ENCODE measurements at places on chromosomes 4 and X.

- no peak for DNase-seq
Measured at GRCh38 chrX:54633641-54634040, 103.6 kb downstream of the GNL3L start.

DNA sequence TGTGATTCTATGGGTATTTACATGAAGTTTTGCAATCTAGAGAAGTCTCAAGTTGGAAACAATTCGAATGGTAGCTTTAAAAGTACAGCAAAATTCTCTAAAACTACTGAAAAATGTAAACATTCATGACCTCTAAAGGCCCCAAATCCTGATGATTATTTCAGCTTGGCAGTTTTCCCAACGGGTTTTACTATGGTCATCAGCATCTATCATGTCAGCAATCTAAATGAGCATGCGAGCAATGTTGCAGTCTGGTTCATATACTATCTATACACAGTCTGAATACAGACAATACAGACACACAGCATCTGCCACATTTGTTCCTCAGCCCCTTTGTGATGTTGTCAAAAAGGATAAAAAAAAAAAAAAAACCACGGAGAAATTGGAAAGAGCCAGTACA is 790.3 kb upstream of the HTR2C start:
- DNase-seq = no peak

DNA sequence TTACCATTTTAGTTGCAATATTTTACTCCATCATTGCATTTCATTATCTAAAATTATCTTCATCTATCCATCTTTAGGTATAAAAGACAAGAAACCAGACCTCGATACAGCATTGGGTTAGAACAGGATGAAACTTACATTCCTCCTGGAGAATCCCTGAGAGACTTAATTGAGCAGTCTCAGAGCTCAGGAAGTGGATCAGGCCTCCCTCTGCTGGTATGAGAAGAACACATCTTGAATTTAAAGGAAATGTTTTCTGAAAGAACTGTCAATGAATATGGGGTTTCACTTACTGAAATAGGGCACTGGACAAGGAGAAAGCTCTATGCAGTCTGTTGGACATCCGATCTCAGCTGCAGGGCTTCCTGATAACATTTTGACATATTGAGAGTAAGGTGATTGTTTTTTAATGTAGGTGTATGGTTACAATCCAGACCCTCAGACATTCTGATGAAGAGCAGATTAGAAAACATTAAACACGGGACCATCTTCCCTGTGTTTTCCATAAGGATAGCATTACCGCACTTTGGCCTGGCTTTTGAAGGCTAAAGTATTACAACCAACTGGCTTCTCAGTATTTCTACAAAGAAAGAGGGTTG is 367.2 kb downstream of the BMPR1B start:
- peak; percentile 34 for DNase-seq

- no peak for DNase-seq
Measured at GRCh38 chr4:153497091-153497531, 31.0 kb downstream of the TMEM131L start.

- DNase-seq = peak; percentile 2
Measured at GRCh38 chr4:17368408-17368807, 143.5 kb downstream of the QDPR start.

DNA sequence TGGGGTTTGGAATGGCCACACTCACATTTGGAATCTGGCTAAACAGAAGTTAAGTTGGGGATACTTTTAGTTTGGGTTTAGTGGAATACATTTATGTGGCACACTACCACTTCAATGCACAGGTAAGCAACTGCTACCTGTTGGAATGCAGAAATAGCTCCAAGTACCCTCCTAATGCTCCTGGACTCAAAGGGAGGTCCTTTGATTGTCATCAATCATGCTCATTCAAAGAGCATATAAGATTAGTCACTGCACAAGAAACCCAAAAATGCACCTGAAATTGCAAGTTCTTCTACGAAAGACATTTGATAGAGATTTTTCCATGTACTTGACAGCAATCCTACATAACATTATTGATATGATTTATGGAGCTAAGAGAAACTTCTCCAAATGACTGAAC is 247.7 kb downstream of the ANKRD50 start:
- no peak for DNase-seq

GRCh38 chrX:38768079-38768478 is 33.2 kb upstream of the MID1IP1 start:
- peak; percentile 34 for DNase-seq

- DNase-seq = no peak
Measured at GRCh38 chr4:109465069-109465468, 31.5 kb downstream of the SEC24B start.

DNA sequence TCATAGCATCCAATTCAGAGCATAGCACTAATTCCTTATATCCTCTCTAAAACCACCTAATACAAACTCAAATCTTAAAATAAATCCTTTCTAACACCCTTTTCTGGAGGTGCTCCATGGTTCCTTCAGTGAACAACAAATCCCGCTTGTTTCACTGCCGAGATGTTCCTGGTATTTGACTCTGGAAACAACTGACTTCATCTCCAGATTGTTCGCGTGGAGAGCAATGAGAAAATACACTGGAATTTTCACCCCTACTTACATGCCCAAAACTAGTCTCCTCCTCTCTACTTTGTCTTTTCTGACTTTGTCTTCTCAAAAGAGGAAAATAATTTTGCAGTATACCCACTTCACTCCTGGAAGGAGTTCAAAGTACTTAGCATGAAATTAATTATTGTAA is 129.0 kb downstream of the PLS3 start:
- DNase-seq = no peak

DNA sequence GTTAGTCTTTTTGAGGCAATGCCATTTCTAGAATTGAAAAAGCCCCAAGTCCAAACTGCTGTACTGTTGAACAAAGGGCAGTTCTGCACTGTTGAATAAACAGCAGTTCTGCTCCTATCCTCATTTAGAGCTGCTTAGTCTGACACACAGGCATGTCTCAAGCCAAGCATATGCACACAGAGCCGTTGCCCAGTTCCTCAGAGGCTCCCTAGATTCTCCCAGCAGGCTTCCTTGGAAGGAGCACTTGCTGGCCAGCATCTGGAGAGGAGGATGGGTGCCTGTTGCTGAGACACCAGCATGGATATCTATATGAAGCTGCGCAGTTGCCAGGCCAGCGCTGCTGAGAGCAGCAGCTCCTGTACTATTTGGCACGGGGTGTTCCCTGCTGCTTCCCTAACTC is 138.3 kb upstream of the USP38 start:
- DNase-seq = no peak

GRCh38 chr4:183831026-183831446 is 74.1 kb upstream of the STOX2 start:
- DNase-seq = no peak

- DNase-seq = no peak
Measured at GRCh38 chr4:134787315-134787714, 585.7 kb upstream of the PABPC4L start.

GRCh38 chr4:53635697-53636483 is 44.6 kb upstream of the LNX1 start:
- no peak for DNase-seq

- no peak for DNase-seq
Measured at GRCh38 chr4:103012060-103012459, 7.4 kb downstream of the SLC9B1 start.

DNA sequence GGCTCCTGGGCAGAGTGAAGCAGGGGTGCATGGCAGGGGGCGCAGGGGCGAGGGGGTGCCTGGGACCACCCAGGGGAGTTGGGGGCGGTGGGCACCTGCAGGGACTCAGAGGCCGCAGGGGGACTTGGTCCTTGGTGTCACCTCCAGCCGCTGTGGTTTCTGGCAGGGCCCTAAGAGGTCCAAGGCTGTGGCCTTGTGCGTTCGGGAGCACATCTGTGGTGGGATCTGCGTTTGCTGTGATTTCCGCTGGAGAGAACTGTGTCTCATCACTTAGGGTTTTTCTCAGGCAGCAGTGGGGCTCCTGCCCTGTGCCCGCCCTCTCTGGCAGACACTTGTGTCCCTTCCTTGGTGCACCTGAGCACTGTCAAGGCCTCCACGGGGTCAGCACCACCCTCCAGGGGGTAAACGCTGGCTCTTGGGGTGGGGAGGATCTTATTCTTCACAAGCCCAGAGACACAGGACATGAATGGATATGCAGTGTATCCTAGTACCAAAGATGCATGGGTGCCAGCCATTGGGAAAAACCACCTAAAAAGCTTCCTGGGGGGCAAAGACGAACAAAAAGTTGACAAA is 66.5 kb downstream of the ACOX3 start:
- DNase-seq = no peak

- DNase-seq = no peak
Measured at GRCh38 chrX:129347291-129347690, 176.0 kb downstream of the SMARCA1 start.

GRCh38 chr4:107718351-107718965 is 1.6 kb downstream of the PAPSS1 start:
- no peak for DNase-seq

DNA sequence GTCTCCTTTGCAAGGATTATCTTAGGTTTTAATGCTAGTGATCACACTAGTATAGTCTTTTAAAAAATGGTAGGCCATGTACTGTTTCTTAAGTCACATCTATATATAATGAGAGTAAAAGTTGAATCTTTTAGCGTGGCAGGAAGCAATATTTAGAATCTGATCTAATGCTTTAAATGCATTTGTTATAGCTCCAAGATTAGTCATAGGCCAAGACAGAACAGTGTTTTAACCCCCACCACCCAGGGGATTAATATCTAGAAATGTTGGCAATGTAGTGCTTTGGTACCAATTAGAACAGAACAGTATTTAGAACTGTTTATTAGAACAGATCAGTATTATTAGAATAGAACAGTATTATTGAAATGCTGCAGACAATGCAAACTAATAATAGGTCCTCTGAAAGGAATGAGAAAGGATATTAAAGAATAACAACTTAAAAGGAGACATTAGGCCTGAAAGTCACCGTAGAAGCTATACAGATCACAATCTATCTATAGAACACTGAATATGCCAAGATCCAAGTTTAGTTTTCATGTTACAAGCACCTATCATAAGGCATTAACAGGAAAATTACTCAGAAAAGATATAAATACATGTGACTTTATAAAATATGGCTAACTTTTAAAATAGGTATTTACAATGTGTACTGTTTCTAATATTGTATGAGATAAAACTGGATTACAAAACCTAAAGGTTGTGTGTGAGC is 146.2 kb downstream of the NPNT start:
- DNase-seq = no peak

DNA sequence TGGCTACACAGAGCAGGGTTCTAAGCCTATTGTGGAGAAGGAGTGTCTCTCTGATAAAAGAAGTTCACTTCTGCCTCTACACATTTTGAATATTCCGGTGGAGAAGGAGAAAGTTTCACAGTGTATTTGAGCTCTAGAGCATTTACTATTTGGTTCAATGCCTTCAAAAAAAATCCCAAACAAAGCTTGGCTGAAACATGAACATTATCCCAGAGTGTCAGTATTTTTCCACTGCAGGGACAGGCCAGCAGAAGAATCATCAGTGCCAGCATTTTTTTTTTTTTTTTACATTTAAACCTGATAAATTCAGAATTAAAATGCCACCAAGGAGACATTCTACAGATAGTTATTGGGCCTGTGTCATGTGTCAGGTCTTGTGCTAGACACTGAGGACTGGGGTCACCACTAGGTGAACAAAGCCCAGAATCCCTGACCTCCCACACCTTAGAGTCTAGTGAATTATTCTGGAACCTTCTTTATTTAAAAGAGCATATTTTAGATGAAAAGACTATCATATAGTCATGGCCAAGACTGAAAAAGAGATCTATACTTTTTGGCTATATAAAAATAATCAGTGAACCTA is 48.0 kb upstream of the NAP1L5 start:
- no peak for DNase-seq

DNA sequence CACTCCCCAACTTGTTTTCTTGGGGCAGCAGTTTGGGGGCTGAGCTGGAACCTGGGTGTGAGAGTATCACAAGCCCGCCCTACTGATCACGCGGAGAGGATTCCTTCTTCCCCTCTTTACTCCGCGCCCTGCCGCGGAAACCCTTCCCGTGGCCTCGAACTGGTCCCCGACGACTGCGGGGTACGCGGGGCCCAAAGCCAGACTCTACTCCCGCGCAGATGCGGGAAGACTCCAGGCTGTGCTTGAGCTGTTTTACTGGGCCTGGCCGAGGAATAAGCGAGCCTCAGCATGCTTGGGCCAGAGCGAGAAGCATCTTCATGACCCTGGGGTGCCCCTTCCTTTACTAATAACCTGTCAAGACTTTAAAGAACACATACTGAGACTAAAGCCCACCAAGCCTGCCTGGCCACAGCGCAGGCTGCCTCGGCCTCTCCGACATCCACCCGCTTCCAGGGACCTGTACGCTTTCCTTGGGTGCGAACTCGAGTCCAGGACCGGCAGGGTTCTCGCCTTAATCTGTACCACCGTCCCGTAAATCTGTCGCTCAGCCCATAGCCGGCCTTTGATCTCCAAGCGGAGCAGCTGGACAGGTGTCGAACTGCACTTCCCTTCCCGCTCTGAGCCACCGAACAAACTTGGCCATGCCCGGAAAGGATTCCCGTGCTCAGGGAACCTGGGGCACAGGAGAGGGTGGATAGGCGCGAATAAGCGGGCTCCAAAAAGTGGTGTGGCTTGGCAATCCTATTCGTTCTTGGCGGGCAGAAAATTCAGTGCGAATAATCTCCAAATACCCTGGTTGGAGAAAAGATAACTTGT is 55.0 kb upstream of the TMEM33 start:
- no peak for DNase-seq

GRCh38 chr4:28228561-28229491 is 1368.2 kb downstream of the STIM2 start:
- DNase-seq = no peak

DNA sequence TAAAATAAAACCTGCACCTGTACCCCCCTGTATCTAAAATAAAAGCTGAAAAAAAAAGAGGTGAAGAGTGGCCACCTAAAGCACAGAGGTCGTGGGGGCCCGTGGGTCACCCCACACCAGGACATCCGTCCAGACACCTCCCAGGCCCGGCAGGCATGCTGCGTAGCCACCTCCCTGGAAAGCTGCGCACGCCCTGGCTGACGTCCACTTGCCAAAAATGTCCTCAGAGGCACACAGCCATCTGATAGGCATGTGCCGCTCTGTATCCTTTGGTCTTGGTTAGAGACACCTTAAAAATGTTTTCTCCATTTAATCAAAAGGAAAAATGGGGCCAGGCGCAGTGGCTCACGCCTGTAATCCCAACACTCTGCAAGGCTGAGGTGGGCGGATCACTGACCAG is 17.7 kb downstream of the FAM53A start:
- DNase-seq = no peak

GRCh38 chr4:140826701-140827027 is 70.5 kb upstream of the TBC1D9 start:
- no peak for DNase-seq

DNA sequence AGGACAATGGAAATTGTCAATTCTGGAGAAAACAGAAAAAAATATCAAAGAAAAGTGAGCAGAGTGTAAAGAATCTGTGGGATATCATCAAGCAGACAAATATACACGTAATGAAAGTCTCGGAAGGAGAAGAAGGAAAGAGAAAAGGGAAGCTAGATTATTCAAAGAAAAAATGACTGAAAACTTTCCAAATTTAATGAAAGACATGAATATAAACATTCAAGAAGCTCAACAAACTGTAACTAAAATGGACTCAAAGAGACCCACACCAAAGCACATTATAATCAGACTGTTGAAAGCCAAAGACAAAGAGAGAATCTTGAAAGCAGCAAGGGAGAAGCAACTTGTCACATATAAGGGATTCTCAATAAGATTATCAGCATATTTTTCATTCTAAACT is 28.3 kb downstream of the PARM1 start:
- no peak for DNase-seq

Data from SW480 (cell line).